Esophagus muscularis mucosa (tissue), 4 donors: ENCODE measurements at places on chromosomes 12 and 14. TPM values are rescaled to one million over a fixed set of nuclear protein-coding genes. Genes with fewer than 3 reads are reported as not detected.

TCL1B gene
- total RNA-seq = not detected

CBLN3 gene
- 1.2 TPM for total RNA-seq

LRRK2 gene
- 24.0 TPM for total RNA-seq

KRT83 gene
- total RNA-seq = not detected

GRCh38 chr14:92516966-92517506 lies 3.5 kb downstream of the RIN3 start:
- DNase-seq = no peak

GRCh38 chr14:89757313-89757939 lies 197.1 kb downstream of the EFCAB11 start:
- no peak for DNase-seq

- DNase-seq = no peak
These were observed 207.8 kb downstream of the RBM19 start for GRCh38 chr12:113758165-113758924.

DNA sequence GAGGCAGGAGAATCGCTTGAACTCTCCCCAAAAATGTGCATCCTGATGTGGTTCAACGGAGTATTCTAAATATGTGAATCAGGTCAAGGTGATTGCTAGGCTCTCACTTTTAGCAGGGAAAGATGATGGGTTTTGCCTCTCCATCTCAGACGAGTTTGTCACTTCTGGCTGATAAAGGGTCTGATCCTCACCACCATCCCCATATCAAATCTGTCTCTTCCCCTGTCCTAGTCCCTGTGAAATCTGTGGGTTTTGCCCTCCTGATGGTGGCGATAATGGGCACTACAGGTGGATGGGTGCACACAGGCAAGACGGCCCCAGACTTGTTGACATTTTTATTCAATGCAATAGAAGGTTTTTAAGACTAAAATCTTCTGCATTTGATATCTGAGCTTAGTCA lies 384.6 kb downstream of the GLT1D1 start:
- DNase-seq = peak; percentile 68

GRCh38 chr12:10722905-10723746 lies at the start of gene YBX3:
Gene YBX3, minus strand, starts transcription at chr12:10723323. Its CDS starts 212 bp downstream, at chr12:10723111.
- peak; percentile 97 for DNase-seq

GRCh38 chr12:125057708-125058107 lies 7.5 kb upstream of the AACS start:
- no peak for DNase-seq

DNA sequence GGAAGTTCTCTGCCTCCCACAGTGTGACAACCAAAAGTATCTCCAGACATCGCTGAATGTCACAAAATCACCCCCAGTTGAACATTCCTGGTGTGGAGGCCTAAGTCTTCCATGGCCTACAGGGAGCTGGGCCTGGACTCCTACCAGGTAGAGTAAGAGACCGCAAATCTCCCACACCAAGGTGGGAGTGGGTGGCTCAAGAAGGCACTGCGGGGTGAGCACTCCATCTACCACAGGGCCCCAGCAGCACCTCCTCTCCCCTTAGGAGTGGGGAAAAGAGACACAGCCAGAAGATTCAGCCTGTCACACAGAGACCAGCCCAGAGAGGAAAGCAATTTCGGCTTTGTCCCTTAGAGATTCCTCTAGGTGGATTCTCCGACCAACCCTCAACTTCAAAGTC lies 25.5 kb downstream of the LRTM2 start:
- no peak for DNase-seq
